Activated T-helper 2 cell treated with anti-CD3 and anti-CD28 coated beads, Interferon-gamma antibody, Interleukin-2, Interleukin-4, amounts not matched to agents 10 μg/mL and 5 μg/mL and 100 μg/mL, durations not matched to agents 14 hours and 24 hours and 36 hours (primary cell): ENCODE measurements at places on chromosomes 5 and 9. TPM values are rescaled to one million over a fixed set of nuclear protein-coding genes. Genes with fewer than 3 reads are reported as not detected.

Gene ANKRD18B
- total RNA-seq, result 1.6 and 2.6 TPM in 2 replicates

DNA sequence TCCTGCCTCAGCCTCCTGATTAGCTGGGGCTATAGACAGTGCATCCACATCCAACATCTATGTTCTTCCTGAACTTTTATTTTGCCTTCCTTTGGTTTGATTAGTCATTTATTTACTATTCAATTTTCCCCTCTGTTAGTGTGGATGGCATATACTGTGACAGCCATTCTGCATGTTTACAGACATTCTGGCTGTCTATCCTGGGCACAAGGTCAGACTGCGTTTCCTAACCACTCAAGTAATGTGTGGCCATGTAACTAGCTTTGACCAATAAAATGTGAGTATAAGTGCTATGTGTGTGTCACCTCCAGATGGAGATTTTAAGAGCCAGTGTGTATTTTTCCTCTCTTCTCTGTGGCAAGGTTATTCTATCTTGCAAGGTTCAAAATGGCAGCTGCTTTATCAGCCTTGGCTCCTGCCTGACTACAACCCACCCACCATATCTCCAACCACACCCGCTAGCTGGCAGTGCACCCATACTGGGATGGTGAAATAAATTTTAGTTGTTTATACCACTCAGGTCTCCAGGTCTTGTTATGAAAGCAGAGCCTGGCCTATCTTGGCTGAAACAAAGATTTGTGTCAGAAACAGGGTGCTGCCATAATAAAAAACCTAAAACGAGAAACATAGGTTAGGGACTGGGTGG, 32.2 kb downstream of the PDE6A start:
- H3K27ac ChIP-seq, result no peak overlapping the region
- peaks cover 28% of the 10 kb centered on the region for H3K27me3 ChIP-seq
- no peak overlapping the region for H3K4me3 ChIP-seq
- no peak for DNase-seq

DNA sequence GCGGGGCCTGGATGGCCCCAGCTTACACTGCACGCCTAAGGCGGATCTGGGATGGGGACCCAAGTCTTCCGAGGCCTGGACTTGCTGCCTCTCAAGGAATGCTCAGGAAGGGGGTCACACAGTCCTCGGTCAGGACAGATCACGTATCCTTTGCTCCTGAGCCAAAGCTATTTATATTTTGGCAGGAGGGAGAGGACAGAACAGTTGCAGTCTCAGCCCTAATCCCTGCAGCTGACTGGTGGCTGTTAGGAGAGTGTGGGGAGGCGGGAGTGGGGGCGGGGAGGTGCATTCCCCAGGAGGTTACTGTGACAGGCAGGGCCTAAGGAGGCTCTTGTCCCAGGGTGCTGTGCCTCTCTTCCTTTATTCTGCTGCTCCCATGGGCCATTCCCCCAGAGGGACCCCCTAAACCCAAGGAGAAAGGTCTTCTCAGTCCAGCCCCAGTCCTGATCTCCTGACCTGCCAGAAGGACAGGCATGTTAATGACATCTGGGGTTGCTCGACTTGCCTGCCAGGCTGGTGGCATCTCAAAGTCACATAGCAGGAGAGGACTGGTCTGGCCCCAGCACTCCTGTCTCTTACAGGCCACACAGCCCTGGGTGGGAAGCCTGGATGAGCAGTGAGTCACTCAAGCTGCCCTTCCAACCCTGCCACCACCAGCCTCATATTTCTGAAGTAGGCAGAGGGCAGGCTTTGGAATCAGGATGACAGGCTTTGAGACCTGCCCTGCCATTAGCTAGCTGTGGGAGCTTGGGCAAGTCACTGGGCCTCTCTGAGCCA, 51.9 kb downstream of the COL27A1 start:
- H3K27ac ChIP-seq, result no peak overlapping the region
- DNase-seq, result no peak
- no peaks in the 10 kb centered on the region for H3K27me3 ChIP-seq

- peaks cover 18% of the 10 kb centered on the region for H3K36me3 ChIP-seq
- DNase-seq, result no peak
- peaks cover 61% of the 10 kb centered on the region for H3K4me1 ChIP-seq
- H3K27me3 ChIP-seq, result no peaks in the 10 kb centered on the region
- H3K4me3 ChIP-seq, result peak overlapping the region; percentile 94
Observed at GRCh38 chr9:33166231-33167083, 679 bp downstream of the B4GALT1 start.

DNA sequence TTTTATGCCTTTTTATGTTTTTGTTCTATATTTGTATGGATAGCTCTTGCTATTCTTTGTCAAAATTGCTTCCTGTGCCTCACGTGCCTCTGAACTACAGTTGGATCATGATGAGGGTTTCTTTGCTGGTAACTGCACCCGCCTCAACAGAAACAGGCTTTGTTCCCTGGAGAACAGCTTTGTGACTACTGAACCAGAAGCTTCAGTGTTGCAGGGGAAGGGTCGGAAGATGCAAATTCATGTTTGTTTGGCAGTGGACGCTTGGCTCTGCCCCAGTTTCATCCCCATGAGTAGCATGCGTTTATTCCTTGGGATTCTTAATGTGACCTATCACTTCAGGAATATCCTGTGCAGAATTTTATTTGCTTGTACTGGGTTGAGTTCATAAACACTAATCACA, 959.1 kb upstream of the WWC1 start:
- H3K4me1 ChIP-seq, result no peaks in the 10 kb centered on the region
- DNase-seq, result no peak
- H3K36me3 ChIP-seq, result no peaks in the 10 kb centered on the region
- no peak overlapping the region for H3K27ac ChIP-seq

GRCh38 chr9:128909859-128910258, 10.9 kb upstream of the PHYHD1 start:
- H3K27ac ChIP-seq, result no peak overlapping the region
- H3K36me3 ChIP-seq, result peaks cover 60% of the 10 kb centered on the region
- H3K4me3 ChIP-seq, result no peak overlapping the region

- no peak overlapping the region for H3K27ac ChIP-seq
- H3K4me3 ChIP-seq, result no peak overlapping the region
- no peaks in the 10 kb centered on the region for H3K36me3 ChIP-seq
- H3K4me1 ChIP-seq, result no peaks in the 10 kb centered on the region
- DNase-seq, result no peak
Observed at GRCh38 chr5:99369797-99370593, 441.2 kb upstream of the CHD1 start.

DNA sequence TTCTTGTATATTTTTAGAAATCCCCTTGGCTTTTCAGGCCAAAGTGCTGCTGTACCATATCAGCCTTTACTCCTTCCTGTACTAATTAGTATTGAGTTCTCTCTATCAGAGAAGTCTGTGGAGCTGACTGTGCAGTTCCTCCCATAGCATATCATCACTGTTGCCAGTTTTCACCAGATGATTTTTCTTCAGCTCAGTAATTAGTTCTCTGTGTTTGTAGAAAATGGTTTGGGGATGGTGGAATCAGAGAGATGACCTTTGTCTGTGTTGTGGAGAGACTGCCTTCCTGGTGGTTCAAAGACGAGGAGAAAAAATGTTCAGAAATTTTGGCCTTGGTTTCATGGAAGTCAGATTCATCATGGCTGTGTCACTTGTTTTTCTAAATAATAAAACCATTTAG, 227.5 kb upstream of the ACTBL2 start:
- no peak overlapping the region for H3K27ac ChIP-seq
- no peaks in the 10 kb centered on the region for H3K4me1 ChIP-seq
- no peak for DNase-seq
- no peaks in the 10 kb centered on the region for H3K27me3 ChIP-seq
- no peak overlapping the region for H3K4me3 ChIP-seq

DNA sequence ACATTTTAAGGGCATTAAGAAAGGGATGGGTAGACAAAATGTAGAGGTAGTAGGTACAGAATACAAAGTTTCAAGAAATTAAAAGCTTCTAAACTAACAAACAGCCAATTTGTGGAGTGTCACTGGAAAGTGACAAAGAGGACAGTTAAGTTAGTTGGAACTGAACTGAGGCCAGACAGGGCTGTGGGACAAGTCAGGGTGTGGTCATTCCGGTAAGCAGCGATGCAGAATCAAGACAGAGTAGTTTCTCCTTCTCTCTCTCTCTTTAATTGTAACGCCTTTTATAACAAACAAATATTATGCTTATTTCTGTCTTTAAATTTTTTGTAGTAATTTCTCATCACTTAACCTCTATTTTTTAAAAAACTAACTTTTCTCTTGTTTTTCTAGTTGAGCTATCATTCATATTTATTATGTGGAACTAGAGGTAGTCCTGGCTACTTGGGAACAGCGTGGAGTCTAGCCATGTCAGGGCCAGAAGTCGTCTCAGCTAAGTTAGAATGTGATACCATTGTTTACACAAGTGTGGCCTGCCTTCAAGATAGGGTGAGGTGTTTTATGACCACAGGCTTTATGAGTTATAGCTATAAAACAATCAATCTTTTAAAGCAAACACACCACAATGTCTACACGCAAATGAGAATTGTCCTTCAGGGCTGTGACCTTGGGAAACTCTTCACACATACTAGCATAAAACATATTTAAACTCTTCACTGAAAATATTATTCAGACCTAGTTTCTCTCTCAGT, 115.3 kb upstream of the CDKN2B start:
- H3K4me3 ChIP-seq, result no peak overlapping the region
- H3K4me1 ChIP-seq, result peaks cover 7% of the 10 kb centered on the region
- no peak overlapping the region for H3K27ac ChIP-seq
- no peaks in the 10 kb centered on the region for H3K36me3 ChIP-seq
- no peak for DNase-seq
- H3K27me3 ChIP-seq, result peaks cover 65% of the 10 kb centered on the region

DNA sequence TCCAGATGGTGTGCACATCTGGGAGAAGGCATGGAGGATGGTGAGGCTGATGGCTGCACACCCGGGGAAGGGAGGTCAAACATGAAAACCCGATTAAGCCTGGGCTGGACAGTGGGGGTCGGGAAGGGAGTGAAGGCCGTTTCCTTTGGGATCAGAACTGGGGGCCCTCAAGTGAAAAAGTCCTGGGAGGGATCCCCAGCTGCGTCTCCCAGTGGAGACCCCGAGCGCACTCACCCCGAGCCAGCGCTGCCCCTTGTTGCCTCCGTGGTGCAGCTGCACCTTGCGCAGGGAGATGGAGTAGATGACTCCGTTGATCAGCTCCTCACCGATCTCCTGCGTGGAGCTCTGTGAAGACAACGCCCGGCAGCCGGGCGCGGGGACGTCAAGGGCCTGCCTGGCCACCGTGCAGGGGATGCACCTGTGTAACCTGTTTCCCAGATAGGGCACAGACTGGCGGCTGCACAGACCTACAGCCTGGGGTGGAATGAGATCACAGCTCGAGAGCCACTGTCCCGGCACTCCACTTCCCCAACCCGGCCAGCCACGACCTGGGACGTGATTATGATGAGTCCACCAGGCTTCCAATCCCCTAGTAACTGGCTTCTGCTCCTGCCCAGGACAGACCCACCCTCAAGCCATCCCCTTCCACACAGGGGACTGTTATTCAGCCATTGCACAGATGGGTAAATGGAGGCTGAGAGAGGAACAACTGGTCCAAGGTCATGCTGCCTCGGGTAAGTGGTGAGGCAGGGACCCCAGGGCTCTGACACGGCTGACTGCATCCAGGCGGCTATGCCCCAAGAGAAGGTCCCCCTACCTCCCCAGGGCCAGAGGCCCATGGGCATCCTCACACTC, 9.0 kb downstream of the RALGDS start:
- H3K4me1 ChIP-seq, result peaks cover 22% of the 10 kb centered on the region
- DNase-seq, result no peak
- H3K4me3 ChIP-seq, result no peak overlapping the region
- no peaks in the 10 kb centered on the region for H3K27me3 ChIP-seq
- peaks cover 29% of the 10 kb centered on the region for H3K36me3 ChIP-seq

GRCh38 chr9:38287420-38287985, 105.0 kb upstream of the ALDH1B1 start:
- no peak for DNase-seq
- H3K27me3 ChIP-seq, result no peaks in the 10 kb centered on the region
- H3K27ac ChIP-seq, result no peak overlapping the region
- H3K36me3 ChIP-seq, result no peaks in the 10 kb centered on the region

DNA sequence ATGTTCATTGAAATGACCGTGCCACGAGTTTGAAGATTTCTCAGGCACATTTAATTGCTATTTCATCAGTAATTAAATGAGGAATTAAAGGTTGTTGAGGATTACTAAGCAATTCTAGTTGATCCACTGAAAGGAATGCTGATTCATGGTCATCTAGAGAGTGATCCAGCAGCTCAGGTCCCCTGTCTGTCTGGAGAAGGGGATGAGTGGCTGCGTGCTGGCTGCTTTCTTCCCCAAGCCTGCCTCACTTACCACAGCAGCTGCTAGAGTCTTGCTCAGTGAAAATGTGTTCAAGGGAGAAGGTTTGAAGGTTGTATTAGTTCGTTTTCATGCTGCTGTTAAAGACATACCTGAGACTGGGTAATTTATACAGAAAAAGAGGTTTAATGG, 7.8 kb upstream of the TGFBI start:
- H3K4me3 ChIP-seq, result no peak overlapping the region
- no peak for DNase-seq
- peaks cover 35% of the 10 kb centered on the region for H3K27me3 ChIP-seq
- peaks cover 5% of the 10 kb centered on the region for H3K4me1 ChIP-seq
- H3K36me3 ChIP-seq, result no peaks in the 10 kb centered on the region

- H3K27me3 ChIP-seq, result no peaks in the 10 kb centered on the region
- DNase-seq, result no peak
- no peak overlapping the region for H3K4me3 ChIP-seq
- H3K36me3 ChIP-seq, result no peaks in the 10 kb centered on the region
- no peak overlapping the region for H3K27ac ChIP-seq
- H3K4me1 ChIP-seq, result no peaks in the 10 kb centered on the region
Observed at GRCh38 chr5:23208959-23209431, 298.4 kb upstream of the PRDM9 start.

GRCh38 chr5:107376546-107377276, 294.0 kb downstream of the EFNA5 start:
- H3K36me3 ChIP-seq, result no peaks in the 10 kb centered on the region
- H3K27me3 ChIP-seq, result peaks cover 13% of the 10 kb centered on the region
- peaks cover 2% of the 10 kb centered on the region for H3K4me1 ChIP-seq
- no peak for DNase-seq

DNA sequence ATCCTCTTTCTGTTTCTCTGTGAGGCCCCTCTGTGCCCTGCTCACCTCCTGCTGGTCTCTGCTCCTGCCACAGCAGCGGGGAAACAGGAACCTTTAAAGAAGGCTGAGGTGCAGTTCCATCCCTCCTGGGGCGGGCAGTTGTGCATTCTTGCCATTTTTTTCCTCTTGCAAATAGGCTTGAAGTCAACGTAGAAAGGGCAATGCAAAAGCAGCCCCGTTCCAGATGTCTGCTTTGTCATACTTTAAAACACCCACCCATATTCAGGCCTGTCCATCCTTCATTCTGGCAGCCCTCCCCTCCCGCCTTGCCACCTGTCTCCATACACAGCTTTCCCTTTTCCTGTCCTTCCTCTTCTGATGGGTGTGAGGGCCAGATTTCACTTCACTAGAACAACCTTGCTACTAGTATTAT, 65.4 kb upstream of the KLF9 start:
- no peak for DNase-seq
- H3K4me3 ChIP-seq, result no peak overlapping the region
- H3K27me3 ChIP-seq, result no peaks in the 10 kb centered on the region
- no peaks in the 10 kb centered on the region for H3K36me3 ChIP-seq
- H3K4me1 ChIP-seq, result peaks cover 2% of the 10 kb centered on the region

DNA sequence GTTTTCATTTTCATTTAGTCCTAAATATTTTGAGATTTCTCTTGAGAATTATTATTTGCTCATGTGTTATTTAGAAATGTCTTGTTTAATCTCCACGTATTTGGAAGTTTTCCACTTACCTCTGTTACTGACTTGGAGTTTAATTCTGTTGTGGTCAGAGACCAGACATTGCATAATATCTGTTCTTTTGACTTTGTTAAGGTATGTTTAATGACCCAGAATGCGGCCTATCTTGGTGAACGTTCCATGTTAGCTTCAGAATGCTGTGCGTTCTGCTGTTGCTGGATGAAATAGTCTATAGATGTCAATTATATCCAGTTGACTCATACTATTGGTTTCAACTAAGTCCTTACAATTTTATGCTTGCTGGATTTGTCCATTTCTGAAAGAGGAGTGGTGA, 325.3 kb upstream of the TARS1 start:
- no peaks in the 10 kb centered on the region for H3K27me3 ChIP-seq
- no peak overlapping the region for H3K27ac ChIP-seq
- no peak overlapping the region for H3K4me3 ChIP-seq
- DNase-seq, result no peak
